DMS79 treated with DMSO at 0.1 percent for 48 hours (cell line): ENCODE measurements at places on chromosomes 1 and 21.
A peak's percentile ranks its signal among the peaks of the same experiment; 100 is the strongest.

DNA sequence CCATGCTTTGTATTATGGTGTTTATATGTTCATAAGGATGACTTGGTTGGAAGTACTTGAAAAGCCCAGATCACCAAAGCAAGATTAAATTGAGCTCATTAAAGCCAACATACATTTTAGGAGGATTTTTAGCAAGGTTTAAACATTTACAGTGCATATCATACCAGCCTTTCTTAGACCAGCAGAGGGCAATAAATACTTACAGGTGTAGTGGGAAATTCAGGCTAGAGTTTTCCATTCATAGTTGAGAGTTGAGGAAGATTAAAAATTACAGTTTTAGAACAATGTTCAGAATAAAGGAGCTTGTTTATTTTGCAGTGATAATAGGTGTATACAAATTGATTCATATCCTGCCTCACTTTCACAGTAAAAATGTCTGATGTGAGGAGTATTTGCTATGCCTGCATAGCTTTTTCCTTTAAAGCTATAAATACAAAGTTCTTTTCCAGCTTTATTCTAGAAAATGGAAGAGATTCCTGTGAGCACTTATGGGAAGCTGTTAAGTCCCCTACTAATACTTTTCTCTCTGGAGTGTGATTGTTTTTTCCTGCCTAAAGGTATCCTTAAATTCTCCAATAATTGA is 35.3 kb downstream of the DTL start:
- peak; percentile 46 for DNase-seq

- no peak for DNase-seq
Observed at GRCh38 chr1:210347112-210347511, 18.4 kb downstream of the HHAT start.

DNA sequence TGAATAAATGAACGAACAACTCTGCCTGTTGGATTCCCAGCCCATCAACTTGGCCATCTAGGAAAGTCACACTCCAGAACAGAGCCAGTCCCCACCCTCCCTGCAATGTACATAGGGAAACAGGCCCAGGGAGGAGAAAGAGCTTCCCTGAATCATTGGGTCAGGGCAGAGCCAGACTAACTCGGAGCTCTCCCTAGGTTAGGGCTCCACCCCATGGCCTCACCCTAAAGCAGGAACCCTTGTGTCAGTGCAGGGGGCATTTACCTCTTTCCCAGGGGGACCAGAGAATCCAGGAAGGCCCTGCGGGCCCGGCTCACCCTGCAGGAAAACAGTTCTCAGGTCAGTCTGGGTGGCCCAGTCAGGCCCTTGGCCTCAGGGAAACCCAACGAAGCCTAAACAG is 11.6 kb downstream of the COL9A2 start:
- DNase-seq: no peak

- DNase-seq: no peak
Observed at GRCh38 chr1:173293756-173294155, 86.6 kb upstream of the TNFSF4 start.
